ENCODE measurements at places on chromosomes 4 and X.

DNA sequence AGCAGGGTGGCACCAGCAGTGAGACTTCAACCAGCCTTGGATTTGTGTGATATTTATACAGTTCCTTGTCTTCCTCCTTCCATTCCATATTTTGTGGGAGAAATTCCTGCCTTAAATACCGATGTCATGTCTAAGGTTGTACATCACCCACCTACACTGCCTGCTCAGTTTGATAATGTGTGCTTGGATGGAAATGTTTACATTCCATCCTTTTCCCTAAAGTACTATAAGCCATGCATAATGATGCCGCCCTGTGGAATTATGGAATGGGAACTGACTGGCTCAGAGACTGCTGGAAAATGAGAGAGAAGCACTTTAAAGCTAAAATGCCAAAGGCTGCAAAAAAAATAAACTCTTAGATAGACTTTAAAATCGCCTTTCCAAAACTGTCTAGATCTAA lies 11.3 kb upstream of the GLUD2 start:
- DNase-seq: no peak

GRCh38 chr4:23737571-23737970 lies 152.3 kb downstream of the PPARGC1A start:
- DNase-seq: no peak

- no peak for DNase-seq
Observed at GRCh38 chr4:83589279-83589678, 53.4 kb downstream of the GPAT3 start.

DNA sequence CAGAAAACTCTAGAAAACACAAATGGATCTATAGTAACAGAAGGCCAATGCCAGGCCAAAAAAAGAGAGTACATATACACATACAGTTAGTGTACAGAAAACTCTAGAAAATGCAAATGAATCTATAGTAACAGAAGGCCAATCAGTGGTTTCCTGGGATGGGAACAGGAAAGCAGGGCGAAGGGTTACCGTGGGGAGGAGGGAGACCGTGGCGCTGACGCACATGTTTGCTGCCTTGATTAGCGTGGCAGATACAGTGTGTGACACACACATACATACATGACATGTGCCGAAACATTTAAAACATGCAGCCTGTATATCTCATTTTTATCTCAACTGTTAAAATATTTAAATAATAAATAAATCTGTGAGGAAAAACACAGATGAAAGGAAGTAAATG lies 14.7 kb downstream of the GAK start:
- DNase-seq: no peak

- no peak for DNase-seq
Observed at GRCh38 chrX:110145854-110146253, 142.9 kb downstream of the TMEM164 start.

DNA sequence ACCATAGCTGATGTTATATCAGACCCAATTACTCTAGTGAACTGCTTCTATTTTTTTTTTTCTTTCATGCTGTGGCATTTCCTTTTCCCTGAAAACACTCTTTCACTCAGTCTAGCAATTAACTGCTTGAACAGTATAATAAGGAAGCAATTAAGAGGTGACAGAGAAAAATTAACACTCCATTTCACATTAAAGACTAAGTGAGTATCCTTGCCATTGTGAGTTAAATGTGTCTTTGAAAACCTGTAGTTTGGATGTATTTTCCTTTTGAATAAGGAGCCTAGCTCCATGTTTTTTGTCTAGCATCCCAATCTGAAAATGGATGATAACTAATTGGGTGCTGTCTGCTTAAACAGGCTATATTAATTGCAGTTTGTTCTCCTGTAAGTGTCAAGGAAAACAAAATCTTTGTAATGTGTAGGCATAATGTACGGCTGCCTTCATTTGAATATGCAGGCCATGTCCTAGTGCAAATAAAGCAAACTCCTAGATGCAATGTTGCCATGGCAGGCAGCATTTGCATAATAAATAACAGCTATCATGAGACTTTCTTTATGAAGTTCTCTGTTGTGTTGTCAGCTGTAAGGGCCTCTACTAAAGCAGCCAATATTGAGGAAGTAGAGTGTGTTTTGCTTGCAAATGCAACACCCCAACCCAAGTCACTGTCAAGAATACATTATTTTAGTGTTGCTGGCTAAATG lies 416.7 kb downstream of the ZIC3 start:
- no peak for DNase-seq

DNA sequence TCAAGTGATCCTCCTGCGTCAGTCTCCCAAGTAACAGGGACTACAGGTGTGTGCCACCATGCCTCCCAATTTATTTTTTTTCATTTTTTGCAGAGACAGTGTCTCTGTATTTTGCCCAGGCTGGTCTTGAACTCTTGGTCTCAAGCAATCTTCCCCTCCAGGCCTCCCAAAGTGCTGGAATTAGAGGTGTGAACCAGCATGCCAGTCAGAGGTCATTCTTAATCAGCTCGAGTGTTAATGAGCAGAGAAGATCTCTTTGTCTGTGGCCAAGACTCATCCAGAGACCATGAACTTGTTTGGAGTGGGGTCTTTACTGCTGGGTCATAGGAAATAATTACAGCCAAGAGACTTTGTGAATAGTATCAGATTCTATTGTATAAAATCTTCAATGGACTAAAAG lies 99.2 kb upstream of the AP1S2 start:
- DNase-seq: no peak

- DNase-seq: no peak
Observed at GRCh38 chr4:49032440-49033161, 46.5 kb downstream of the CWH43 start.

All from stimulated activated CD4-positive, alpha-beta T cell treated with anti-CD3 and anti-CD28 coated beads, TNF-alpha, amount 100 ng/mL, for 48 hours (primary cell).